Smooth muscle cell of trachea (primary cell): ENCODE measurements at places on chromosomes 12 and 14. TPM values are rescaled to one million over a fixed set of nuclear protein-coding genes. Genes with fewer than 3 reads are reported as not detected.

Gene HOXC10
- total RNA-seq = not detected in 2 replicates

Gene SERPINA1
- total RNA-seq = under 0.01 TPM in 1 of 2 replicates, not detected in the other

Gene PSME1
- 132 and 143 TPM in 2 replicates for total RNA-seq

Gene DTX1
- 0.83 TPM in 1 of 2 replicates, not detected in the other for total RNA-seq

Gene REM2
- 0.17 and 0.29 TPM in 2 replicates for total RNA-seq

Gene CPNE6
- not detected in 2 replicates for total RNA-seq

Gene MYH6
- total RNA-seq = not detected in 2 replicates

Gene ZDHHC22
- not detected in 2 replicates for total RNA-seq

Gene B3GNT4
- 0.33 TPM in 1 of 2 replicates, not detected in the other for total RNA-seq

Gene DCN
- total RNA-seq = 863 and 1,986 TPM in 2 replicates

Gene FAM90A1
- total RNA-seq = 0.33 TPM in 1 of 2 replicates, not detected in the other

Gene PRB2
- not detected in 2 replicates for total RNA-seq

Gene EML5
- 0.44 and 0.50 TPM in 2 replicates for total RNA-seq

Gene GUCY2C
- total RNA-seq = not detected in 2 replicates

Gene TPH2
- not detected in 2 replicates for total RNA-seq

Gene SYT1
- 1.3 and 1.6 TPM in 2 replicates for total RNA-seq

Gene TSPAN11
- total RNA-seq = 1.0 and 5.0 TPM in 2 replicates

Gene CLEC9A
- not detected in 2 replicates for total RNA-seq

Gene FLRT2
- total RNA-seq = 6.4 and 15.5 TPM in 2 replicates

Gene TAS2R8
- 0.29 TPM in 1 of 2 replicates, not detected in the other for total RNA-seq

Gene GALNT8
- under 0.01 and 0.29 TPM in 2 replicates for total RNA-seq

Gene PGF
- 14.8 and 22.5 TPM in 2 replicates for total RNA-seq

Gene EIF2S3B
- total RNA-seq = 0.83 and 0.87 TPM in 2 replicates

Gene RNF10
- total RNA-seq = 173 and 233 TPM in 2 replicates

Gene OTOGL
- total RNA-seq = under 0.01 and 0.29 TPM in 2 replicates

Gene C14orf119
- total RNA-seq = 67.8 and 72.4 TPM in 2 replicates
